ENCODE measurements at places on chromosomes 1 and 21. TPM values are rescaled to one million over a fixed set of nuclear protein-coding genes. Genes with fewer than 3 reads are reported as not detected.

The CHI3L2 gene
- total RNA-seq = 0.27 TPM

DNA sequence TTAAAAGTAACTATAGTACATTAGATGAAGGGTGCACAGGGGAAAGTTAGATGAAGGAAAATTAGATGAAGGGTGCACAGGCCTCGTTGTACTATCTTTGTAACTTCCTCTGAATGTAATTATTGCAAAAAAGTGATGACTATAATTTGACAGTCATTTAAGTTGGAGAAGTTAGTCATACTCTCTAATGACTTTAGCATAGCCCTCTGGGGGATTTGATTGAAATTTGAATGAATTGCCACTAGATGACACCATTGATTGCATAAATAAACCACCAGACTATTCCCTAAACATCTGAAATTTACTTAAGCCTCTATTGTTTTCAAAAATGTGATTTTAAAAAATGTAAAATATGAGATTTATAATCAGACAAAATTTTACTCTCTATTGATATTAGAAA is 102.6 kb downstream of the TPR start:
- H3K4me1 ChIP-seq = no peaks in the 10 kb centered on the region
- H3K27me3 ChIP-seq = no peaks in the 10 kb centered on the region
- no peaks in the 10 kb centered on the region for H3K36me3 ChIP-seq
- H3K4me3 ChIP-seq = no peak overlapping the region

DNA sequence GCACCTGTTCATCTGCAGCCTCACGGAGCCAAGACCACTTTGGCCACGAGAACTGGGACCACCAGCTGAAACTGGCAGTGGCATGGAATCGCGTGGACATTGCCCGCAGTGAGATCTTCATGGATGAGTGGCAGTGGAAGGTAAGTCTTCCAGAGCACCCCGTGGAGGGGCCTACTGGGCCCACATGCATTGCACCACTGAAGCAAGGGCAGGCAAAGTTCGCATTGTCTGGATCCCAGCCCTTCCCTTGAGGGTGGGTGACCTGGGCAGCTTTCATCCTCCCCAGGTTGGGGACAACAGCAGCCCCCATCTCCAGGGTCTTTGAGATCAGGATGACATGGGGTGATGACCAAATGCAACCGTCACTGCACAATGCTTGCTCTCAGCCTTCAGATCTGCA is 37.5 kb downstream of the TRPM2 start:
- H3K36me3 ChIP-seq = no peaks in the 10 kb centered on the region
- no peak overlapping the region for H3K27ac ChIP-seq
- no peak for DNase-seq
- H3K27me3 ChIP-seq = no peaks in the 10 kb centered on the region
- H3K4me3 ChIP-seq = no peak overlapping the region

GRCh38 chr1:157231846-157232525 is 93.8 kb upstream of the ETV3 start:
- H3K27me3 ChIP-seq = no peaks in the 10 kb centered on the region
- H3K36me3 ChIP-seq = no peaks in the 10 kb centered on the region
- DNase-seq = no peak

GRCh38 chr1:179632868-179633267 is 41.2 kb downstream of the TDRD5 start:
- H3K4me1 ChIP-seq = no peaks in the 10 kb centered on the region
- H3K4me3 ChIP-seq = no peak overlapping the region
- H3K27me3 ChIP-seq = peaks cover 2% of the 10 kb centered on the region
- H3K27ac ChIP-seq = no peak overlapping the region
- no peak for DNase-seq
- H3K36me3 ChIP-seq = no peaks in the 10 kb centered on the region

GRCh38 chr1:96364576-96364975 is 357.0 kb upstream of the PTBP2 start:
- H3K4me1 ChIP-seq = no peaks in the 10 kb centered on the region
- no peak for DNase-seq
- H3K36me3 ChIP-seq = no peaks in the 10 kb centered on the region
- no peak overlapping the region for H3K27ac ChIP-seq

DNA sequence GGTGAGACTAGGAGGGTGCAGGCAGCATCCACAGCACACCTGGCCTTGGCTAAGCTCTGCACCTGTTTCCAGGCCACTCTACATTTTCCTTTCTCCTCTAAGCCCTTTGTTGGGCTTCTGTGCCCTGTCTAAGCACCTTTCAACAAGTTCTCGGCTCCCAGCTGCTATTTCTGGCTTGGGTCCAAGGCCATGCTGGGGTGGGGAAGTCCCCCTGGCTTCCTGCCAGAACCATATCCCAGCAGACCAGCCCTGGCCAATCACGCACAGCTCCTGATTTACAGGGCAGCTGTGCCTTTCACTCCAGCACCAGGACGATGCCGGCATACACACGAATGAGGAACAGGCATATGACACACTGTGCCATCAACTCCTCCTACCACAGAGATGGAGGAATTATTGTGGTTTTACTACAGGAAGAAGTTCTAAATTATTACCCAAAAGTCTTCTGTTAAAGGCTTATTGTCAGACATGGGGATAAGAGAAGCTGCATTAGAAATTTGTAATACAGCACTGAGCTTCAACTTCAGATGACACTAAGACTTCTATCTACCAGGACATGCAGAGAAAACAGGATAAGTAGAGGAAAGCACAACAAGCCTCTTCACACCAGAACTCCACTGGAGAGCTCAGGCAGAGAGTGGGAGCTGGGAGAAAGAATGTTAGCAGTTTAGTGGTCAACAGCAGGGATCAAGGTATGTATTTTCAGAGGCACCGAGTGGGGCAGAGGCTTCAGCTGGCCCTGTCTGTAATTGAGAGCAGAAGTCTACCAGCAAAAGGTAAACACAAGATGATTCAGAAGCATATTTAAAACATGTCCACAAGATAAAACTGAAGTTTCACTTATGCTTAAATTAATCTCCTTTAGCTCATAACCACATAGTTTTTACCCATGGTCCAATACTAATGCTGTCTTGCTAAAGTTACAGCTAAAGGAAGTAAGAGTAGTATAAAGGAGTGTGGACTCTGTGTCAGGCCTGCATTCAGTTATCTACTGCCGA is 37.4 kb downstream of the TRIT1 start:
- no peak overlapping the region for H3K27ac ChIP-seq
- H3K4me3 ChIP-seq = no peak overlapping the region
- H3K36me3 ChIP-seq = peaks cover 98% of the 10 kb centered on the region
- H3K4me1 ChIP-seq = peaks cover 7% of the 10 kb centered on the region

The SAMSN1 gene
- 118 TPM for total RNA-seq

GRCh38 chr21:33024201-33025103 is 1.3 kb upstream of the OLIG2 start:
- no peaks in the 10 kb centered on the region for H3K36me3 ChIP-seq
- no peak overlapping the region for H3K27ac ChIP-seq
- H3K27me3 ChIP-seq = peaks cover 80% of the 10 kb centered on the region
- no peaks in the 10 kb centered on the region for H3K4me1 ChIP-seq
- no peak overlapping the region for H3K4me3 ChIP-seq

The AKIRIN1 gene
- total RNA-seq = 87.8 TPM

- H3K27me3 ChIP-seq = peaks cover 22% of the 10 kb centered on the region
- no peak overlapping the region for H3K4me3 ChIP-seq
- no peak overlapping the region for H3K27ac ChIP-seq
- H3K36me3 ChIP-seq = no peaks in the 10 kb centered on the region
Measured at GRCh38 chr1:171646249-171646560, 6.3 kb downstream of the MYOC start.

DNA sequence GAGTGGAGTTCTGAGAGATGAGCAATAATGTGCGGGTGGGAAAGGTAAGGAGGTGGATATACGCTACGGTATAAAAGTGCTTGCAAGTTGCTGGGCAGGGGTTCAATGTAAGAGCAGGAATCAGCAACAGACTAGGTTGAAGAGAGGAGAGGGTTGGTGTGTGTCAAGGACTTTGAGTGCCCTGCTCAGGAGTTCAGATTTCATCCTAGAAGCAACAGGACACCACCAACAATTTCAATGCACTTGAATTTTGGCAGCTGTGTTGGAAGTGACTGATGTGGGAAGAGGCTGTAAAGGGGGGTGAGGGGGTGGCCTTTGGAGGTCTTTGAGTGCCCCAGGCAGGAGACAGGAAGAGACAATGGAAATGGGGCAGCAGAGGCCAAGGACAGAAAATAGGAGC is 57.3 kb downstream of the RHOU start:
- H3K4me1 ChIP-seq = no peaks in the 10 kb centered on the region
- no peaks in the 10 kb centered on the region for H3K36me3 ChIP-seq
- no peak overlapping the region for H3K4me3 ChIP-seq
- peaks cover 27% of the 10 kb centered on the region for H3K27me3 ChIP-seq
- H3K27ac ChIP-seq = no peak overlapping the region

- peak; percentile 84 for DNase-seq
- H3K27ac ChIP-seq = peak within 1 kb of the TSS; percentile 66
- no peaks in the 10 kb centered on the region for H3K27me3 ChIP-seq
- 0 out of 3 replicates have a peak, but pooled peaks cover 2% of the 10 kb centered on the region for H3K36me3 ChIP-seq
Measured at GRCh38 chr1:150149271-150150132, at the start of gene PLEKHO1. PLEKHO1 (plus strand) TSS chr1:150149916; CDS start chr1:150150258, 342 bp downstream.

DNA sequence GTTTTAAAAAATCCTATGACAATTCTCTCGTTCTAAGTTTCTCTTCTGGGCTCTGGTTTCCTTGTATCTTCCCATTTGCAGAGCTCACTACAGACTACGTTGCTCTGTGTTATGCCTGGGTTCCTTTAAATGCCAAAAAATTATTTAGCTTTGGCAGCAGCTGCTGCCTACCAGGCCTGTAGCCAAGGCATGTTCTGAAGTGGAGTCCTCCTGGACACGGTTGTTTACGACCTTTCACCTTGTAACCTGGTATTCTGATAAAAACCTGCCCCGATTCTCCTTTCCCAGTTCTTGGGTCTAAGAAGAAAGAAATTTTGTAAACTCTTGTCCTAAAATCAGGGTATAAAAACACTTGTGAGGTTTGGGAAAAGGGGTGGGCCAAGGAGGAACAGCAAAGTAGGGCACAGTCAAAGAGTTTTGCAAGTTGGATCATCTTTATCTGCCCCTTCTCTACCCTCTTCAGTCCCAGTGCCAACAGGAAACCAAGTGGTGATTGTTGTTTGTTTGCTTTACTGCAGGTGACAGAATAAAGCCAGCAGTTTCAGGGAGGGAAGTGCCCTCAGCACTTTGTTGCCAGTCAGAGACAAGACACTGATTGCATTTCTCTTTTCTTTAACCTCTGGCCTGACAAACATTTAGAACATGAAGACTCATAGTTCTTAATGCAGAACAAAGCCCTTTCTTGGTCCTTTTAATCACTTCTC is 3.1 kb upstream of the TXNIP start:
- peaks cover 16% of the 10 kb centered on the region for H3K36me3 ChIP-seq
- H3K27me3 ChIP-seq = no peaks in the 10 kb centered on the region
- H3K4me1 ChIP-seq = peaks cover 14% of the 10 kb centered on the region
- no peak for DNase-seq
- no peak overlapping the region for H3K4me3 ChIP-seq

The ZMYND12 gene
- total RNA-seq = not detected

DNA sequence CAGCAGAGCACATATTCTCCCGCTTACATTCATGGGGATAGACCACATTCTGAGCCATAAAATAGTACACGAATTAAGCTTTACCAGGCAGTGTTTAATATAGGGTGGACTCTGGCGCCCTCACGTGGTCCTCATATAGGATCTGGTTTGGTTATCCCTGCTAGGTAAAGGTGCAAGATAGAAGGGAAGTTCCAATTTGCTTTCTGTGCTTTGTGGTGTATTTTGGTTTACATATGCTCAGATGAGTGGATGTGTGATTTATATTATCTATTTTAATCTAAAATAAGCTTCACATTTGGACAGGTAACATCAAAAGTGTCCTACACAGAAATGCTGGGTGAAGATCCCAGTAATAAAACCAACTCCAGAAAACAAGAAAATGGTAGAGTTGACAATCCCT is 3.6 kb downstream of the CR1 start:
- peak overlapping the region; percentile 20 for H3K27ac ChIP-seq
- H3K36me3 ChIP-seq = no peaks in the 10 kb centered on the region
- no peaks in the 10 kb centered on the region for H3K27me3 ChIP-seq
- DNase-seq = peak; percentile 73

GRCh38 chr1:58075188-58075578 is 471.3 kb downstream of the OMA1 start:
- H3K4me3 ChIP-seq = no peak overlapping the region
- no peak for DNase-seq
- no peaks in the 10 kb centered on the region for H3K36me3 ChIP-seq
- H3K27ac ChIP-seq = no peak overlapping the region
- H3K4me1 ChIP-seq = no peaks in the 10 kb centered on the region
- no peaks in the 10 kb centered on the region for H3K27me3 ChIP-seq

The LY9 gene
- total RNA-seq = not detected

The ADCY10 gene
- total RNA-seq = 0.20 TPM

The GJA4 gene
- total RNA-seq = not detected

The ALX3 gene
- total RNA-seq = not detected

- no peaks in the 10 kb centered on the region for H3K4me1 ChIP-seq
- peaks cover 53% of the 10 kb centered on the region for H3K27me3 ChIP-seq
- no peak for DNase-seq
- H3K4me3 ChIP-seq = no peak overlapping the region
- H3K27ac ChIP-seq = no peak overlapping the region
- H3K36me3 ChIP-seq = no peaks in the 10 kb centered on the region
Measured at GRCh38 chr21:42317341-42317741, 2.1 kb upstream of the TFF3 start.

DNA sequence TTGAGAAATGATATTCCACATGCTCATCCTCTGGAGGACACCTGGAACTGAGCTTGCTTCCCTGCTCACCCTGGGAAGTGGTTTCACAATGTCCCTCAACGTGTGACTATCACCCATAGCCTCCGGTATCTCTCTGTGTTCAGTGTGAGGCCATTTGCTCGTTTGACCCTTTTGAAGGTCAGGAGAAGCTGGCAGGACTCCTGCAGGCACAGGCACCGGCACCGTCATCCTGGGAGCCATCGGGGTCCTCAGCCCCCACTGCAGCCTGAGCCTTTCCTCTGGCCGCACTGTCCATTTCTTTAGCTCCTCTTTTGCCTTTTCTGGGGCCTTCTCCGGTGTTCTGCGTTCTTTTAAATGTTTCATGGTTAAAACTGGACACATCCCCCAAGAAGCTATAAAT is 159.6 kb upstream of the COL6A1 start:
- no peak overlapping the region for H3K4me3 ChIP-seq
- H3K36me3 ChIP-seq = no peaks in the 10 kb centered on the region
- H3K27ac ChIP-seq = no peak overlapping the region
- H3K4me1 ChIP-seq = no peaks in the 10 kb centered on the region

DNA sequence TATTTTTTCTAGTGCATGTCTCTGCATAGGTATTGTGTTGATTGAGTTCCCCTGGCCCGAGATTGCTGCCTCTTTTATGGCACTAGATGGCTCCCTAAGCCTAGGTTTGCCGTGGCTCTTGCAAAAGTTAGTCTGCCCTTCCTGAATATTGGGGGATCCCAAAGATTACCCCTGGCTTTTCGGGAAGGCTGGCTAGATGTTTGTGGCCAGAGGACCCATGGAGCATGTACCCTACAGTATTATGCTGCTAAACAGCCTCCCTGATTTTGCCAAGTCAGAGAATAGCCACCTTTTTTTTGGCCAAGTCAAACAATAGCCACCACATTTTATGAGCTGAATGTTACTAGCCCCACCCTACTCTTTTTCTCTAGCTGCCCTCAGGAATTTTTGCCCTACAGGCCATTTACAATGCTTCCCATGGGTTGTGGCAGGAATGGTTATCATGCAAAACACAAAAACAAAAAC is 343.2 kb downstream of the OLFM3 start:
- no peak overlapping the region for H3K4me3 ChIP-seq
- no peaks in the 10 kb centered on the region for H3K27me3 ChIP-seq
- no peaks in the 10 kb centered on the region for H3K36me3 ChIP-seq
- H3K4me1 ChIP-seq = no peaks in the 10 kb centered on the region
- no peak for DNase-seq

- H3K27me3 ChIP-seq = no peaks in the 10 kb centered on the region
- H3K36me3 ChIP-seq = no peaks in the 10 kb centered on the region
- no peak overlapping the region for H3K27ac ChIP-seq
- no peak for DNase-seq
- no peak overlapping the region for H3K4me3 ChIP-seq
Measured at GRCh38 chr1:186611156-186611555, 69.1 kb downstream of the PTGS2 start.

The PCP4L1 gene
- not detected for total RNA-seq

Measured in K562 (cell line).